Mucosa of descending colon (tissue), 3 donors: ENCODE measurements at places on chromosomes 7 and 10. TPM values are rescaled to one million over a fixed set of nuclear protein-coding genes. Genes with fewer than 3 reads are reported as not detected.

The RBM20 gene
- total RNA-seq = 0.46 TPM

The ENKUR gene
- total RNA-seq = 0.77 TPM

The EXOC6 gene
- 13.9 TPM for total RNA-seq

The SORBS1 gene
- 699 TPM for total RNA-seq

The ATG9B gene
- 0.90 TPM for total RNA-seq

DNA sequence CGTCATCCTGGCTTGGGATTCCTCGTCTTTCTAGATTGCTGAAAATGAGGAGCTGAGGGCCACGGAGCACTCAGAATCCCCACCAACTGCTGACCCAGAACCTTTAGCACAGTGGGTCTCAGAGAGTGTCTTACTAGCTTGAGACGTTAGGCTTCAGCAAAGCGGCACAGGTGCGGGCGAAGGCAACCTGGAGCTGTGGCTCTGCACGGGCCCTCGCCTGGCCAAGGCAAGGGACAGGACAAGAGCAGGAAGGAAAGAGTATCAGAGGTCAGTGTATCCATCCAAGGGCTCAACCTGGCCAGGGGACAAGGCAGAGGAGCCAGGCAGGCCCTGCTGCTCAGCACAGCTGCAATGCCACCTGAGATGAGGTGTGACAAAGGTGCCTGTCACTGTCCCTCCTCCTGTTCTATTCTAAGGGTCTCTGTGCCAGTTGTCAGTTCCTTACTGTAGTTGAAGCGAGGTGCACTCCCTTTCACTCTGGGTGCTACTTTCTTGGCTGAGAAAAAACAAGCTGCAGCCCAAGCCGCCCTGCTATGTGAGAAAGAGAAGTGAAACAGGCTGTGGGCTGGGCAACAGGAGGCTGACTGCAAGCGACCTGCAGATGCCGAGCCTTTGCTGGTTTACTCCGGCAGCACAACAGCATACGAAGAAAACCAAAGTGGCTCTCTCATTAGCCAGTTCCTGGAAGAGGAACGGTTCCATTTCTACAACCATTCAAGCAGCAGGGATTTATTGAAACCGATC, 33.3 kb upstream of the KDM7A start:
- DNase-seq = peak; percentile 36

GRCh38 chr10:21069278-21069677, 172.2 kb upstream of the NEBL start:
- DNase-seq = no peak

- DNase-seq = no peak
These were observed 442.6 kb upstream of the IGFBP3 start for GRCh38 chr7:46363688-46364087.
